NCI-H460 (cell line): ENCODE measurements at places on chromosomes 7 and 10. TPM values are rescaled to one million over a fixed set of nuclear protein-coding genes. Genes with fewer than 3 reads are reported as not detected.

GRCh38 chr10:81116990-81117389, 579.3 kb downstream of the SH2D4B start:
- DNase-seq: no peak

- DNase-seq: no peak
These were observed 10.6 kb upstream of the MRPS16 start for GRCh38 chr10:73262880-73263555.

- no peak for DNase-seq
These were observed 652 bp downstream of the OR2A12 start for GRCh38 chr7:144086730-144087129.

- peak; percentile 51 for DNase-seq
These were observed at the start of gene PCBD1 for GRCh38 chr10:70887804-70888800. Gene PCBD1, minus strand, starts transcription at chr10:70888565. Its CDS starts 32 bp downstream, at chr10:70888533.

DNA sequence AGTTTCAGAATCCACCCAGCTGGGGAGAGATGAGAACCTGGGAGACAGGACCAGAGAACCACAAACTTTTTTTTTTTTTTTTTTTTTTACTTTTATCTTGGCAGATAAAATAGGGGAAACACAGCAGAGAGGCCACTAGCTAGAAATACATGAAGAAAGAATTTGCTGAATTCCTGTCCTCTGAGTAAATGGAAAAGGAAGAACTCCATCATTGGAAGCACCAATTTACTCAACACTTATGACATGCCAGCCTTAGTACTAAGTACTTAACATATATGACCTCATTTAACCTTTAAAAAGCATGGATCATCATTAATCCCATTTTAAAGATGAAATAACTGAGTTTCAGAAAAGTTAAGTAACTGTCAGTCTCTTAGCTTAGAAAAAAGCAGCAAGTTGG, 343.0 kb upstream of the NPSR1 start:
- no peak for DNase-seq

GRCh38 chr10:132624847-132625471, 87.4 kb downstream of the INPP5A start:
- DNase-seq: no peak

GRCh38 chr7:33841031-33841430, 64.3 kb upstream of the BMPER start:
- no peak for DNase-seq

DNA sequence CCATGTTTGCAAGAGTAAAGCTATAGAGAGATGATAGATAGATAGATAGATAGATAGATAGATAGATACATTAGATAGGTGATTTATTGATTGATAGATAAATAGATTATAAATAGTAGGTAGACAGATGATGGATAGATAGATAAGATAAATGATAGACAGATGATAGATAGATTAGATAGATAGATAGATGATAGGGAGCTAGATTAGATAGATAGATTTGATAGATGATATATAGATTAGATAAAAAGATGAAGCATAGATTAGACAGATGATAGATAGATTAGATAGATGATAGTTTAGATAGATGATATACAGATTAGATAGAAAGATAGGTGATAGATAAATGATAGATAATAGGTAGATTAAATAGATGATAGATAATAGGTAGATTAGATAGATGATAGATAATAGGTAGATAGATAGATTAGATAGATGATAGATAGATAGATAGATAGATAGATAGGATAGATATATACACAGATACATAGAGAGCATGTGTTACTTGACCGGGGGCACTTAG, 243.3 kb upstream of the FOXK1 start:
- DNase-seq: no peak

DNA sequence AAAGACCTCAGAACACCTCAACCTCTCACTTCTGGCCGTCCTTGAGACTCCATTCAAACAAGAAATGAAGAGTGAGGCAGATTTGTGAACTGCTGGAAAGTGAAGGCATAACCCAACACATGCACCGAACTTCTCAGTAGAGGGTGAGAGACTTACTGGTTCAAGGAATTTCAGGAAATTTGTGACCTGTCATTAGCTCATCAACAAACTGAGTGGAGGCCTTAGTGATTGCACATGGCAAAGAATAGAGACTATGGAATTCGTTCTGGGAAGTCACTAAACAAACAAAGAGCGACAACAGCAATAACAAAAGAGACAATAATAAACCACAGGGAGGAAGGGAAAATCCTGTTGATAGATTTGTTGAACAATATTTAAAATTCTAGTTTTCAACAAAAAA, 125.0 kb upstream of the AKR1E2 start:
- no peak for DNase-seq

DNA sequence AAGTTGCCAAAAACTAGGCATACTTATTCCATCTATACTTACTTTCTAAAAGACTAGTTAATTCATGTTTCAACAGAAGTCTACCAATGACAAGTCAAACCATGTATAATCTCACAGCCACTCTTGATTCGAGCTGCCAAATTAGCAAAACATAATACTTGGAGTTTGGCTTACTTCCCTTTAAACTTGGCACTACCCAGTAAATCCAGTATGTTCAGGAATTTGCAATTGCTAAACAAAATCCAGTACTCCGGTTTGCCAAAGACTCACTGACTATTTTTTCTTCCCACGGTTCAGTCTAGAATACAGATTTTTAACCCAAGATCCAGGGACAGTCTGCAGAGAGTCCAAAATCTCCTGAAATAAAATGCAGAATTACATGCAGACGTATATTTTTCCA, 4.6 kb downstream of the OAT start:
- no peak for DNase-seq

DNA sequence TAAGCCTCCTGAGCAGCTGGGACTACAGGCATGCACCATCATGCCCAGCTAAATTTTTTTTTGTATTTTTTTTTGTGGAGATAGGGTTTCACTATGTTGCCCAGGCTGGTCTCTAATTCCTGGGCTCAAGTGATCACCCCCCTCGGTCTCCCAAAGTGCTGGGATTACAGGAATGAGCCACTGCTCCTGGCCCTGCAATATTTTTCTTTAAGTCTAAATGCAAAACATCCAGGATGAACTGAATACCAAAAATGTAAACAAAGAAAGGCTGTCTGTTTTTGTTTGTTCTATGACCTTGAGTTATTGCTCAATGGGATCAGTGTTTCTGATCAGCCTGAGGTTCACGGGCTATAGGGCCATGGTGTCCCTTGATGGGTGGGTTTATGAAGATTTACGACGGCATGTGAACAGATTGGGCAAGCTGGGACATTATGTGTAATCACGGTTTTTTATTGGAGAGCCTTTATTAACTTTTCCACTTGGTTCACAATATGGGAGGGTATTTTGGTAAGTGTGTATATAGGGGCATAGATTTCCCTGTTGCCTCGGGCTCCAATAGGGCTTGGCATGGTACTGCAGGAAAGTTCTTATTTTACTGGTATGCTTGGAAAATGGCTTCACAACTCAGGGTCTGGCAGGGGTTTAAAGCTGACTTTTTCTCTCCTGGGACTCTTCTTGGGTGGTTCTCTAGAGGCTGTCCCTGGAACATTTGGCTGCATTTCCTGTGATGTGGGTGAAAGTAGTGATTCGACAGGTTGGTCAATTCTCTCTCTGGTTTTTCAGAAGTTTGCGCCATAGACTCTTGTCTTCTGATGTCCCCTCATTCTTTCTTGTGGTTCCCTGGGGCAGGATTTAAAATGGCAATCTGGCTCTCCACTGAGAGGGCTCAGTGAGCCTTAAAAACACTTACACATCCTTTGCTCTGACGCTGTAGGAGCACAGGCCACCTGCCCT, 41.6 kb downstream of the MRPS33 start:
- DNase-seq: no peak

DNA sequence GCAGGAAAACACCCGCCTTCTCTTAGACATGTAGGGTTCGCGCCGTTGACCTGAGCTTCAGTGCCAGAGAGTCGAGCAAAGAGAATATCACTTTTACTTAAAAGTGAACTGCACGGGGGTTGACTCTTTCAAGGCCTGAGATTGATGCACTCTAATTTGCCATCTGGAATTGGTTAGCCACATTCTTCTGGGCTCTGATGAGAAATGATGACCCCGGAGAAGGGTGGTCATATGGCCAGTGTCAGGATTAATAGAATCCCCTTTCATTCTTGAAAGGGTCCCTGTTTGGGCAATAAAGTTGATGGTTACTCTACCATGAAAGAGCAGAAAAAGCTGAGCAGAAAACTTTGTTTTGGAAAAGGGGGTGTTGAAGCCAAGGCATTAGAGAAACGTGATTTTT, 31.2 kb downstream of the GRK5 start:
- no peak for DNase-seq

DNA sequence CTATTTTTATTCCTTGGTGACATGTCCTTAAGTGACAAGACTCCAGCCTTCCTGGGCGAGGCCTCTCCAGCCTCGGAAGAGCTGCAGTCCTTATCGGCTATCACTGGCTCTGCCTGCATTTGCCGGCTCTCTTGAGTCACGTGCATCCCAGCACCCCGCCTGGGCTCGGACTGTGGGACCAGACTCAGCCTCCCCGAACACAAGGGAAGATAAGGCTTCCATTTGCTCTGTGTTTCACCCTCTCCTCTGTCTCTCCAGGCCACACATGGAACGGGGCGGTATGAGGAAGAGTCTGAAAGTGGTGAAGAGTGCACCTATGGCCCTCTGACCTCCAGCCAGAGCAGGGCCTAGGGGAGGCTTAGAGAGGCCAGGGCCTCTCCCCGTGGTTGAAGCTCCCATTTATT, 4.7 kb downstream of the GDF2 start:
- DNase-seq: no peak

DNA sequence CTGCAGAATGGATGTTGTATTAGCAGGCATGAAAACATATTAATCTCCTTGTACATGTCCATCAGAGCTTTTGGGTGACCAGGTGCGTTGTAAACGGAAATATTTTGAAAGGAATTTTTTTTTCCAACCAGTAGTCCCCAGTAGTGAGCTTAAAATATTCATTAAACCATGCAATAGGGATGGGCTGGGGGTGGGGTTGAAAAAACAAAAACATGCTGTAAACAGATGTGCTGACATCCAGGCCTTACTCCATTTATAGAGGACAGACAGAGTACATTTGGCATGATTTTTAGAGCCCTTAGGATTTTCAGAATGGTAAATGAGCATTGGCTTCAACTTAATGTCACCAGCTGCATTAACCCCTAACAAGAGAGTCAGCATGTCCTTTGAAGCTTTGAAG, 50.2 kb downstream of the PTPN12 start:
- no peak for DNase-seq

- DNase-seq: no peak
These were observed 13.1 kb upstream of the SLC26A3 start for GRCh38 chr7:107816011-107816566.

- DNase-seq: no peak
These were observed 8.5 kb upstream of the RSBN1L start for GRCh38 chr7:77687747-77688144.

- DNase-seq: no peak
These were observed 8.0 kb downstream of the PSD start for GRCh38 chr10:102410429-102411073.

GRCh38 chr10:29057822-29058331, 231.0 kb upstream of the LYZL1 start:
- DNase-seq: no peak

DNA sequence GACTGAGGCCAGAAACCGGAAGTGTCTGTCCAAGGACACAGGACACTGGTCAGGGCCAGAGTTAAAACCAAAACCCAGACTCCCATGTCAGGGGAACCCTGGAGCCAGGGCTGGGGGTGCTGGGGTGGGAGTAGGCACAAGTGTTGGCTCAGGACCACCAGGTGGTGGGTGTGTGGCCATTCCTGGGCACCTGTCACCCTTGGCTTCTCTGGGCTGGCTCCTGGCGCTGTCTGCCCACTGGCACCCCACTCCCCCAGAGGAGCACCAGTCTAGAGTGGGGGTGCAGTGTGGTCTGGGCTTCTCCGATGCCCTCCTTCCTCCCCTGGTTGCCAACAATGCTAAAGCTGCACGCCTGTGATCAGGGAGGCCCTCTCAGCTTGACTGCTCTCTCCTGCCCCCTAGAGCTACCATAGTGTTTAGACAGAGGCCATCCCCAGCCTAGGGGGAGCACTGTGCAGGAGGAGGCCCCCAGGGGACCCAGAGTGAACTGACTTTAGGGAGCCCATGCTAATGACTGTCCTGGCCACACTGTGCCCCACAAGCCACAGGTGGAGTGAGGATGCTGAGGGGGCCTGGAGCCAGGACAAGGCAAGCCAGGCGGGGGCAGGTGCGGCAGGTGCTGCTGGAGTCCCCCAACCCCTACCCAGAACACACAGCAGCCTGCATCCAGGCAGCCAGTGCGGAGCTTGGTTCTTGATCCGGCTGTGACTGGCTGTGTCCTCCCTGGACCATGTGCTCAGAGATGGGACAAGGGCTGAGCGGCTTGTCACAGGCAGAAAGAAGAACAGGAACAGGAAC, 11.0 kb downstream of the RASGEF1A start:
- DNase-seq: peak; percentile 45

Gene ITGB8
- total RNA-seq: 15.6 and 18.5 TPM in 2 replicates

Gene CALHM1
- not detected in 2 replicates for total RNA-seq

Gene CCDC3
- total RNA-seq: 0.02 TPM in 1 of 2 replicates, not detected in the other

Gene HTR5A
- not detected in 2 replicates for total RNA-seq

Gene FRMD4A
- total RNA-seq: 1.9 and 4.2 TPM in 2 replicates

Gene PDSS1
- total RNA-seq: 14.4 and 16.2 TPM in 2 replicates

Gene WNT8B
- 0.10 TPM in 1 of 2 replicates, not detected in the other for total RNA-seq

Gene IKZF1
- total RNA-seq: not detected in 2 replicates

Gene LRRC18
- not detected in 2 replicates for total RNA-seq
